CD4-positive, alpha-beta T cell (primary cell): ENCODE measurements at places on chromosomes 12 and 14.
A peak's percentile ranks its signal among the peaks of the same experiment; 100 is the strongest.

GRCh38 chr14:96614481-96614881 is 112.3 kb downstream of the PAPOLA start:
- no peak for DNase-seq

- DNase-seq = no peak
Measured at GRCh38 chr12:91989143-91989542, 156.5 kb downstream of the BTG1 start.

DNA sequence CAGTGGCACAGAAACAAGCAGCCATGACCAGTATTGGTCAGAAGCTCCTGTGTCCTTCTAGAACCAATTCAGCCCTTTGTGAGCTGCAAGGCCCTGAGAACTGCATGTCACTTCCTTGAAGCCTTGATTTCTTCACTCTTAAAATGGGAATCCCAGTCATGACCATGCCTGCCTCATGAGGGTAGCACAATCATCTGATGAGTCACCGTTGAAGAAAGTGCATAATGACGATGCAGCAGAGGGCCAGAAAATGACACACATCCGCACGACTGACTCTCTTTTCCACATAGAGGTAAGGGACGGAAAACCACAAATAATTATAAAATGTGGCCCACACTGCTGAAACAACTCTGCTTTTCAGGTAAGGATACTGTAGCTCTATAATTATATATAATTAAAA is 777.4 kb downstream of the BCL11B start:
- no peak for DNase-seq

- DNase-seq = no peak
Measured at GRCh38 chr12:119211884-119212283, 33.2 kb downstream of the HSPB8 start.

DNA sequence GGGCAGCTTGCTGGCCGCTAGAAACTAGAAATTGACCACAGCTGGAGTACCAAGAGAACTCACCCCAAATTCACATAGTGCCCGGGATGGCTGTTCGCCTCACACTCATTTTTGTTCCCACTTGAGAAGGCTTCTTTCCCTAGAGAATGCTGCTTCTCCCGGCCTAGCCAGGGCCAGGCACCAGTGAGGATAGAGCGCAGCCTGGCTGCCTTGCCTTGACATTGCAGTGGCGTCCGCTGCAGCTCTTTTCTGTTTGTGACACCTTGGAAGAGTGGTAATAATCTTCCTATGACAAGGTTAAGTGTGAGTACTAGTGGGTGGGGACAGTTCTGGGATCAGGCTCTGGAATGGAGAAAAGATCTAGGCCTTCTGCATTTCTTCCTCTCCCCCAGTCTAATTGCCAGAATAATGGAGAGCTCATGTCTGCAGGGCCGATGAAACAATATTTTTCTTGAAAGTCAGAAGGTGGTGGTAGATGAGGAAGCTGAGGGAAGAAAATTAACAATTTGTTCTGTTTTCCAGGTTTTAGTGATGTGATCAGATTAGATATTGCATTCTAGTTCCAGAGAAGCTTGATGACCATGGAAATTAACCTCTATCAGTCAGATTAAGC is 3.7 kb downstream of the TMEM253 start:
- peak; percentile 51 for DNase-seq

DNA sequence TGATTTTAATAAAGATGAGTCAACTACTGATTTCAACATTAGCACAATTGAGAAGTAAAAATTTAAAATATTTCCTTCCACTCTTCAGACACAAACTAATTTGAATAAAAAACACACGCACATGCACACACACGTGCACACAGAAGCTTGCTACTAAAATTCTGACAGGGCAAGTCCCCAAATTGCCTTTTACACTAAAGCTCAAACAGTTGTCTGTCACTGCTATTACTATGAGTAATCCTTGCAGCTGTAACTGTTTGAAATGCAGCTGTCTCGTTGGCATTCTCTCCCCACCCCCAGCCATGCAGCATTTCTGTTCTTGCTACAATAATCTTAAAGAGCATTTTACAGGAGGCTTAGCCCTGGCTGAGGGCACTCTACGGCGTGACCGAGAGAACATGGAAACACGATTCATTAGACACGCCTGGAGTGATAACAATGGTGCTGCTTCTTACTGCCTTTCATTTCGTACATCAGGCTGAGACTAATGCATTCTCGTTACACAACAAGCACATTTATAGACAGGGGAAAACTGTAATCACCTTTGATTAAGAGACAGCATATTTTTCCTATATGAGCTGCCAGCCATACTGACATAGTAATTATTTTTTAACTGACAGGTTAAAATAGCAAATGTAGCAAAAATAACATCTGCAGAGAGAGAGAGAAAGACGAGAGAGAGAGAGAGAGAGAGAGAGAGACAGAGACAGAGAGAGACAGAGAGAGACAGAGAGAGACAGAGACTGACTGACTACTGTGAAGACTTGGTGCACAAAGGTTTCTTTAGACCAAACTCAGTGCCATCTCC is 153.8 kb downstream of the MED13L start:
- no peak for DNase-seq

DNA sequence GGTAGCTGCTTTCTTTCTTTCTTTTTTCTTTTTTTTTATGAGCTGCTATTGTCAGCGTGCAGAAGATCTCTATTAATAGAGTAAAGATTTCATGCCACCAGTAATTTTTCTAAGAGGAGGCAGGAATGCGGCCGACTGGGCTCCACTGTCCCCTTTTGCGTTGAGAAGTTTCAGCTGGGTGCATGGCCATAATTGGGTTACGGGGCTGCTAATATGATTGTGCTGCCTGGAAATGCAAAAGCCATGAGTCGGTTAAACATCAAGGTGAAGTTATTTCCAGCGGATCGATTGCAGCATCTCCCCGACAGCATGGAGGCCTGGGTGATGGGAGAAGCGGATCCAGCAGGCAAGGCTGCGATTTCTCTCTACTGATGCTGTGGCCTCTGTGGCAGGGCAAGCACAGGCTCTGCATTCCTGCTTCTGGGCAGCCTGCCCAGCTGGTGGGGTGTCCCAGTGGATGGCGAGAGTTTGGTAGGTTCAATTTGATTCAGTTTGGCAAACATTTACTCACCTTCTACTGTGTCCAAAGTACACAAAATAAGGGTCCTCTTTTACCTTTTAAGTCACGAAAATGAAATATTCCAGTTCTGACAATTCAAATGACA is 54.4 kb upstream of the PRMT8 start:
- no peak for DNase-seq

GRCh38 chr14:99361596-99362215 is 89.7 kb upstream of the BCL11B start:
- no peak for DNase-seq

DNA sequence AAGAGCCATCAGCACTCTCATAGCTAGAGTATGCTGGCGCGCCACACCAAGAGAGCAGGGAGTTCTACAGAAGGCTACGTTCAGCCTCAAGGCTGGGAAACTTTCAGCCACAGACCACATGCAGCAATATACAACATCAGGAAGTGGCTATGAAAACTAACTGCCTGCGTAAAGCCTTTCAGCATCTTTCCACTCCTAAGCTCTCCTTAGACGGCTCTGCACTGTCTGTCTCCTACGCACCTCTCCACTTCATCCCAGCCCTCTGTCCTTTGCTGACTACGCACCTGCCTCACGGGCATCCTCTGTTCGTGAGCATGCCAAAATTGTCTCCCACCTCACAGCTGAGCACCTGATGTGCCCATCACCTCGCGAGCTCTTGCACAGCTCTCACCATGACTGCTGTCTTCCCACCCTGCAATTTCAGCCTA is 9.7 kb downstream of the MPHOSPH9 start:
- peak; percentile 28 for DNase-seq

DNA sequence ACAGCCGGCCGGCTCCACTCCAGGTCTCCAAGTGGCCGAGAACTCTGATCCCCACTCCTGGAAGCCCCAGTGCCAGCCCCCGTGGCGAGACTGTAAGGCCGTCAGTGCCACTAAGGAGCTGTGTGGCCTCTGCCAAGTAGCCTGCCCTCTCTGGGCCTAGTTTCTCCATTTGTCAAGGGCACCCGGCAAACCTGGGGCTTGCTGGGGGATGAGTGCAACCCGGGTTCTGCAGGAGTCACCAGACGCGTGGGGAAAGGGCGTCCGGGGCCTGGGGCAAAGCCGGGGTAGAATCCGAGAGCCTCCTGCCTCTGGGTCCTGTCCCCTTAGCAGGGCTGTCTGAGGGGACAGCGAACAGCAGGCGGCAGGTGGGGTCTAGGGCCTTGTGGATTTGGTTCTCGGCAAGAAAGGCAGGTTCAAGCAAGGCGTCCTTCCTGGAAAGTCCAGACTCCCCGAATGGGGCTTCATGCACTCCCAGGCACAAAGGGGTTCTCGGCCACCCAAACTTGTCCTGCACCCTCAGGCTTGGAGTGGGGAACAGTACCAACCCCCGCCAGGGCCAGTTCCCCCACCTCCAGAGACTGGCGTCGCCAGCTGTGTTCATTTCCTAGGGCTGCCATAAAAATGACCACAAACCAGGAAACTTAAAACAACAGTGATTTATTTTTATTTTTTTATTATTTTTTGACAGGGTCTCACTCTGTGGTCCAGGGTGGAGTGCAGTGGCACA is 56.0 kb downstream of the NCOR2 start:
- no peak for DNase-seq

GRCh38 chr14:99472937-99473336 is 7.7 kb downstream of the SETD3 start:
- DNase-seq = no peak

GRCh38 chr12:78316631-78317468 is 486.2 kb downstream of the NAV3 start:
- no peak for DNase-seq

GRCh38 chr14:76040704-76041103 is 55.1 kb downstream of the IFT43 start:
- DNase-seq = no peak

DNA sequence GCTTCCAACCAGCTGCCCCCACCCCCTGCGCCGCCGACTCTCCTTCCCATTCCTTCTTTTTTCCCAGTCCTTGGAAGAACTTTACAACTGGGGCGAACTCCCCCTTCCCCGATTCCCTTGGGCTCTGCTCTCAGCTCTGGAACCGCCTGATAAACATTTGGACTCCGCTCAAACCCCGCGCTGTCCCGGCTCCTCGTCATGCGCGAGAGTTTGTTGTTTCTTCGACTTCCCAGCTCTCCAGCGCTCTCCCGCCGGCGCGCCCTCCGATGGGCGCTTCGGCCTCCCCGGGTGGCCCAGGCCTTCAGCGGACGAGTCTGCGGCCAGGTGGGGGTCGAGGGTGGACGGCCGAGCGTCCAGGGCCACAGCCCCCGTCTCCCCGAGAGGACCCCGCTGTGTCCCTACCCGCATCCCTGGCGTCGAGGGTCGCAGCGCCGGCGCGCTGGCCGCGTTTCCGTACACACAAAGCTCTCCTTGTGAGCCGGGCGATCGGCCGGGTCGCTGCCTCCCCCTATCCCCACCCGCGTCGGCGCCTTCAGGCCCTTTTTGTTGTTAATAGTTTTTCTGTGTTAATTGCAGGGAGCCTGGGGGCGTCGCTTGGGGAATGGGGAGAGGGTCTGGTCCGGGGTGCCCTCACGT is 847 bp downstream of the MMP14 start:
- DNase-seq = no peak

DNA sequence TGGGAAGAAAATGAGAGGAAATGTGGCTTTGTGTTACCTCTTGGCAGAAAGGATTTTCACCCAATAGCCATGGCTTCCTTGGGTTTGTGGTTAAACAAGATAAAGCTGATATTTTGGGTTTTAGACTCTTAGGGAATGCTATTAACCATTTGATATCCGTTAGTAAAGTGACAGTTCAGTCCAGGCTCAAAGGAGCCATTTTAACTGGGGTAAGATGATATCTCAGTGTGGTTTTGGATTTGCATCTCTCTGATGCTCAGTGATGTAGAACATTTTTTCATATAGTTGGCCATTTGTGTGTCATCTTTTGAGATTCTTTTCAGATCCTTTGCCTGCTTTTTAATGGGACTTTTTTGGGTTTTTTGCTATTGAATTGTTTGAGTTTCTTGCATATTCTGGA is 30.1 kb downstream of the IFT43 start:
- DNase-seq = no peak

GRCh38 chr12:18899678-18900317 is 161.9 kb downstream of the CAPZA3 start:
- no peak for DNase-seq

DNA sequence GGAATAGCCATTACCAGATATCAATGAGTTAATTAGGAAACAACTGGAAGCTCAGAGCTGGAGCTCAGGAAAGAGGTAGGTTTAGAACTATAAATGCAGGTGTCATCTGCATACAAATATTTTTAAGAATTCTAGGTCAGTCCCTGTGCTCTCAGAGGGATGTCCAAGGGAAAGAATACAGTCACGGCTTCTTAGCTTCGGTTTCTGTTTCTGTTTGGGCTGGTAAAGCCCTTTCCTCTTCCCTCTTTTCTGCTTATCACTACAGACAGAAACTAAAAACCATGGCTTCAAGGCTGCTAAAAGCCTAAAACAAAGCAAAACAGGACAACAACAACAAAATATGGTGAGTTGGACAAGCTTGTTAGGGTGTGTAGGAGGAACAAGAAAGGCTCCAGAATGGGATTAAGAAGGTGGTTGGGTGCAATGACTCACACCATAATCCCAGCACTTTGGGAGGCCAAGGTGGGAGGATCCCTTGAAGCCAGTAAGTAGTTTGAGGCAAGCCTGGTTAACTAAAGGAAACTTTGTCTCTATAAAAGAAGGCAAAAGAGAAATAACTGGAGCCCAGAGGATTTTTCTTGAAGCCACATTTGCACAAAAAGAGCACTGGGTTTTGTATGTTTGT is 113.0 kb downstream of the SEC23A start:
- DNase-seq = no peak

GRCh38 chr14:91090743-91091142 is 23.1 kb upstream of the DGLUCY start:
- no peak for DNase-seq

DNA sequence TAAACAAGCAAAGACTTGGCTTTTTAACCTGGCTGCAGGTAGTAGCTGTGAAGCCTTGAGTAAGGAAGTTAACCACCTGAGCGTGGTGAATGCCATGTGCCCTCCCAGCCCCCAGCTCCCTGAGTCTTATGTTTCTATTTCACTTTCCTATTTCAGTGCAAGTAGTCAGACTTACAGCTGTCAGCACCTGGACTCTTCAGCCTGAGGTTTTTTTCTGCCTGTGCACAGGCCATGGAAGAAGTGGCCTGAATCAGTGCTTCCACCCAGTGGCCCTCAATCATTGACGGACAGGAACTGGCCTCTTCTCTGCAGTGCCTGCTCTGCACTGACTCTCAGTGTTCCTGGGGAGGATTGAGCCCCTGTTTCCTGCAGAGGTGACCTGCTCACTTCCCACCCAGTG is 796.4 kb downstream of the MED13L start:
- no peak for DNase-seq

- no peak for DNase-seq
Measured at GRCh38 chr14:92440345-92441003, 73.1 kb upstream of the RIN3 start.

DNA sequence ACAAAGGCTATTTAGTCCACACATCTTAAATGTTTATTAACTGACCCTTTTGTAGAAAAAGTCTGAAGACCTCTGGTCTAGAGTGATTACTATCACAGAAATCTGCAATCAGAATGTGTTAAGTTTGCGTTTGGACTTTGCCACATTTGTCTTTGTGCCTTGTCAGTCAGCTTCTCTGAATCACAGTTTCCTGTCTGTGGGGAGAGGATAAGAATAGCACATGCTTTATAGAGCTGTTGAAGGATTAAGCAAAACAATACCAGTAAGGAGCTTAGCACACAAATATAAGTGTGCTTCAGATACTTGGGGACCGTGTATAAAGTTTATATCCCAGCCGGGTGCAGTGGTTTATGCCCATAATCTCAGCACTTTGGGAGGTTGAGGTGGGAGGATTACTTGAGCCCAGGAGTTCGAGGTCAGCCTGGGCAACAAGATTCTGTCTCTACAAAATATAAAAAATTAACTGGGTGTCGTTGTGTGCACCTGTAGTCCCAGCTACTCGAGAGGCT is 63.0 kb upstream of the BTG1 start:
- DNase-seq = peak; percentile 77

- no peak for DNase-seq
Measured at GRCh38 chr12:58761308-58761707, 159.0 kb downstream of the LRIG3 start.
